Fibroblast of upper back skin (primary cell): ENCODE measurements at places on chromosomes 1 and 21.

- DNase-seq: no peak
Measured at GRCh38 chr1:18176619-18177018, 69.0 kb downstream of the IGSF21 start.

DNA sequence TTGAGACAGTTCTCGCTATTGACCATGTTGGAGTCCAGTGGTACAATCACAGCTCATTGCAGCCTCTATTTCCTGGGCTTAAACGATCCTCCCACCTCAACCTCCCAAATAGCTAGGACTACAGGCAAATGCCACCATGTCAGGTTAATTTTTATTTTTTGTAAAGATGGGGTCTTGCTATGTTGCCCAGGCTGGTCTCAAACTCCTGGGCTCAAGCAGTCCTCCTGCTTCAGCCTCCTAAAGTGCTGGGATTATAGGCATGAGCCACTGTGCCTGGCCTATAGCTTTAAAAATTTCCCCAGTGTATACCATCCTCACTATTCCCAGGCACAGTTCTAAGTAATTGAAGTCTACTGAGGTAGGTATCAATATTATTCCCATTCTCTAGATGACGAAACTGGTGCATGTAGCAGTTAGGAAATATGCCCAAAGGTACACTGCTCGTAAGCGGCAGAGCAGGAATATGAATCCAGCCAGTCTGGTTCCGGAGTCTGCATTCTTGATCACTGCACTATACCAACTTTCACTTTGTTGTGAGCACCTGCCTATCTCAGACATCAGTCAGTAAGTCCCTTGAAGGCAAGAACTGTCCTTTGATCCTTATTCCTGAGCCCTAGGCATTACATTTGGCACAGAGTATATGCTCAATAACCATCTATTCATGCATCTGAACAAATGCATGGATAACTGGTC, 11.5 kb upstream of the SRP9 start:
- no peak for DNase-seq

- no peak for DNase-seq
Measured at GRCh38 chr1:155196103-155196892, 11.4 kb downstream of the THBS3 start.

- DNase-seq: no peak
Measured at GRCh38 chr1:2820731-2821372, 19.4 kb upstream of the TTC34 start.
